ENCODE measurements at places on chromosomes 16 and 17.

DNA sequence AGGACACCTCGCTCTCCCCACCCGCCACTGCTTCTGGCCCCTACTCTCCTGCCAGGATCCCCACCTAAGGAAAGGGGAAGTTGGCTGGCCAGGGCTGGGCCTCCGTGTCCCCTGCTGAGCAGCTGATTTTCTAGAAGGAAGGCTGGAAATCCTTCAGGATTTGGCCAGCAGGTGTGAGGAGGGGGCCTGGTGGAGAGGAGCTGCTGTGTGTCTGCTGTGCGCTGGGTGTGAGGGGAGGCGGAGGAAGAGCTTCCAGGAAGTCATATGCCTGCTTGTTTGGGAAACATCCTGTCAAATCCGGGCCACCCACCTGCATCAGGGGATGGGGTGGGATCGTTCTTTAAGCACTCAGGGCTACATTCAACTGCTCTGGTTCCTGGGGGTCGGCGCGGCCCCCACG lies 28.6 kb downstream of the TPSG1 start:
- DNase-seq, result no peak

- DNase-seq, result no peak
Observed at GRCh38 chr16:20846030-20846429, 39.7 kb downstream of the REXO5 start.

GRCh38 chr16:17343728-17344127 lies 127.0 kb downstream of the XYLT1 start:
- DNase-seq, result no peak

GRCh38 chr16:60882816-60883215 lies 1153.4 kb downstream of the CDH8 start:
- DNase-seq, result peak; percentile 41

DNA sequence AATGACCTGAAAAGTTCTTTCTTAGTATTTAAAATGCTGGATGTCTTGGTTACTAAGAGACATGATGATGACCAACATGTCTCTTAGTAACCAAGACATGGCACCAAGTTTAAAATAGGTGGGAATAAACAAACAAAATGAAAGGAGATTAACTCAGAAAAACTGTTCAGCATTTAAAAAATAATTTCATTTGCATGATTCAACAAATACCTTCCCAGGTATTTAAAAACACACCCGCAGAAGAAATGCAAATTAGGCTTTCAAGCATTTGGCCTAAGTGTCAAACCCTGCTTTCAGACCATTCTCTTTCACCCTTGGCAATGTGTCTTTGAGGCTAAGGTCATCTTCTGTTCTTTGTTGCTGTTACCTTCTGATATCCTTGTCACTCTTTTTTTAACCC lies 91.4 kb upstream of the CORO6 start:
- no peak for DNase-seq

- no peak for DNase-seq
Observed at GRCh38 chr16:72033437-72033836, 20.9 kb upstream of the HP start.

DNA sequence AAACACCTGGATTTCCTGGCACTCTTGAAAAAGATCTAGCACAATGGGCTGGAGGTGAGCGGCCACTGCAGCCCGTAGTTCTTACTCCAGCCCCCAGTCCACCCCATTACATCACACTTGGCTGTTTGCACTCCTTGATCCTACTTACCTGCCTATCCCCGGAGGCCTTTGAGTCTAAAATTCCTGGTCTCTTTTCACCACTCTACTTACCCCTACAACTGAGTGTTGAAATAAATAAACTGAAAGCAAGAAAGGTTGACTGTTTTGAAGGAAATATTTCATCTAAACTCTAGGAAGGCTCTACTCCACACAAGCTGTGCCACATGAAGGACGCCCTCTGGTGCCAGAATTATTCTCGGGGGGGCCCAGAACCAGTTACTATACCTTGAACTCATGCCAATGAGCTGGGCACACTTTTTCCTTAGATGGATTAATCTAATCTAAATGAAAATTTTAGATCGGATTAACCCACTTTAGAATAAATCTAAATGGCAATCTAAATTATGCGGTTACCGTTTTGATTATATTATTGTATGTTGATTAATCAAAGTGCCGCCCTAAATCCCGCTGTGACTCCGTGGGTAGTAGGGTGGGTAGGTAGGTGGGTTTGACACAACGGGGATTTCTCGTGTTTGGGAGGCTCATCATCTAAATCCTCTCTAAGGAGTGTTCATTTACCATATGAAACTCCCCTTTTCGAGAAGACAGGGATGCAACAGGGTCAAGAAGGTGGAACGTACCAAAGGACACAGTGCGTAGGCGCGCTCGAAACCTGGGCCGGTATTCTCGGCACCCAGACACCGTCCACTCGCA lies 651 bp upstream of the EIF1 start:
- no peak for DNase-seq

DNA sequence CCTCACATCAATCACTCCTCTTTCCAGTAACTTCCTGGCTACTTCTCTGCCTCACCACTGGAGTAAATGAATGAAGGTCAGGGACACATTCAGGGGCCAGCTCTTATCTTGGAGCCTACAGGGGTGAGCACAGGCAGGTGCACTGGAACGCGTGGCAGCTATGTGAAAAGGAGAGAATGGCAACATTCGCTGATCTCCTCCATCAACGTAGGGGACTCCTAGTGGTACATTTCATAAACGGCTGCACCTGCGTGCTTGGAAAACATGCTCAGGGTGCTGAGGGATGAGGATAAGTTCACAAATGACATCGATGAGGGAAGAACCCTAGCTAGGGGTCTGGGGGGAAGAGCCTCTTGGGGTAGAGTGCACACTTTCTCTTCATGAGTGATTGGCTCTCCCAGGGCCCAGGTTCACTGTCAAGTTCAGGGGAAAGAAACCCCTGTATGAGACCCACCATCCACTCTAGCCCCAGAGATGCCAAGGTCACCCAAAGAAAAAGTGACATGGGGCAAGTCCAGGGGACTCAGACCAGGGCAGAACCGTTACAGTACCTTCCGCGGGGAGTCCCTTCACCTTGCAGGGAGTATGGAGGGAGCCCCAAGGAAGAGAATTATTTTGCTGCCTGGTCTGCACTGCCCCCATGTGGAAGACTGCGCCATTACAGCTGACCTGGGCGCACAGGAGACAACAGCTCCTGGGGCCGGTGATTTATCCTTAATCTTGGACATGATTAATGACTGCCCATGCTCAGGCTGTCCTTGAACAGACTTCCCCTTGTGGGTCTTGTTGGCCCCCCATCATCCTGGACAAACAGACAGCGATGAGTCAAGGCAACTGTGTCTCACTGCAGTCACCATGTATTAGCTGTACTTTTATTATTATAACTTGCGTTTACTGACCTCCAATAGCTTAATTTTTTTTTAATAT lies 30.1 kb downstream of the VAC14 start:
- no peak for DNase-seq

All from fibroblast of skin of left quadriceps (primary cell).